Peyer's patch (tissue), 4 donors: ENCODE measurements at places on chromosomes 16 and 17. TPM values are rescaled to one million over a fixed set of nuclear protein-coding genes. Genes with fewer than 3 reads are reported as not detected.

DNA sequence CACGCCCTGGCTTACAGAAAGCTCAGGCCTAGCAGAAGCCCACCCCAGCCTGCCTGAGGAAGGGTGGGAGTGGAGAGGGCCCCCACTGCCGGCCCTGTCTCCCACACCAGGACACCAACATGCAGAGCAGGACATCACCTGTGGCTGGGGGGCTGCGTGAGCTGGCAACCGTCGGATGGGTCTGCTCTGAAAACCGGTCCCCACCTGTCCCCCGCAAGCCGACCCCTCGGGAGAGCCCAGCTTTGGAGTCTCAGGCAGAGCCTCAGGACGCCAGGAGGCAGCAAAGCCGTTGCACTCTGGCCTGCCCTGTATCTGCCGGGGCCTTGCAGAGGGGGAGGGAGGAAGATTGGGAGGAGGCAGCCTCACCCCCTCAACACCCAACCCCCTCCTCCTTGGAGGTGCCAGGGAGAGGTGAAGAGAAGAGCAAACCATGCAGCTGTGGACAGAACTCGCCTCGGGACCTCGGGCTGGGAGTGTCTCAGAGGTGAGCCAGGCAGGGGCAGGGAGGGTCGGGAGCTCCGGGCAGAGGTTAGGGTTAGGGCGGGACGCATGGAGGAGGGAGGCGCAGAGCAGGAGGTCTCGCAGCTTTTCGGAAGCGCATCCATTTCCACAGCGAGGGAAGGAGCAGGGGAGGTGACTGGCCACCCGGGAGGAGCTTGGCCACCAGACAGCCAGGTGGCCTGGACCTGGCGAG lies 30.4 kb upstream of the ZC3H18 start:
- H3K27me3 ChIP-seq, result peaks cover 15% of the 10 kb centered on the region
- H3K27ac ChIP-seq, result no peak overlapping the region
- H3K36me3 ChIP-seq, result no peaks in the 10 kb centered on the region
- no peak for DNase-seq

The MYH13 gene
- 0.19 TPM for total RNA-seq

GRCh38 chr17:5488752-5489151 lies 2.4 kb downstream of the MIS12 start:
- no peaks in the 10 kb centered on the region for H3K27me3 ChIP-seq
- peaks cover 37% of the 10 kb centered on the region for H3K36me3 ChIP-seq
- H3K4me3 ChIP-seq, result no peak overlapping the region
- no peak overlapping the region for H3K27ac ChIP-seq

- no peak overlapping the region for H3K4me3 ChIP-seq
- DNase-seq, result no peak
- peak overlapping the region; percentile 38 for H3K27ac ChIP-seq
- H3K27me3 ChIP-seq, result no peaks in the 10 kb centered on the region
- no peaks in the 10 kb centered on the region for H3K4me1 ChIP-seq
- H3K36me3 ChIP-seq, result no peaks in the 10 kb centered on the region
These were observed 3.1 kb upstream of the CYTH1 start for GRCh38 chr17:78785011-78785662.

The CTRB2 gene
- total RNA-seq, result not detected

DNA sequence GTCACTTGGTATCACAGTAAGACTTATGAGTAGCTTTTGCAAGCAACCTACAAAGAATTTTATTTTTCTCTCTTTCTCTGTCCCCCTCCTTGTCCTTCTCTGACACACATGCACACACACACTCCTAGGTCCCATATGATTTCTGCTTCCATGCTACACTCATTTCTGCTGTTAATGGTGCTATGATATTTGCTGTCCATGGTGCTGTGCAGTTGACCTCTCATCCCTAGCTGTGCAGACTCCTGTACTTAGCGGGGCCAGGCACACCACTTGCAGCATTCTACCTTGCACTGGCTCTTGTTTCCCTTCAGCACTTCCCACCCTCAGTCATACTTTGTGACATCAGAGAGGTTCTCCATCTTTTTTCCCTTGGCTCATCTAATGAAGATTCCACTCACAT lies 158.9 kb upstream of the CNTNAP4 start:
- no peak for DNase-seq
- no peak overlapping the region for H3K27ac ChIP-seq
- no peak overlapping the region for H3K4me3 ChIP-seq
- no peaks in the 10 kb centered on the region for H3K36me3 ChIP-seq
- H3K4me1 ChIP-seq, result no peaks in the 10 kb centered on the region

The SLC13A2 gene
- total RNA-seq, result 583 TPM

The RAB11FIP4 gene
- total RNA-seq, result 69.3 TPM

The TMEM114 gene
- not detected for total RNA-seq
